ENCODE measurements at places on chromosomes 6 and 20. TPM values are rescaled to one million over a fixed set of nuclear protein-coding genes. Genes with fewer than 3 reads are reported as not detected.
A peak's percentile ranks its signal among the peaks of the same experiment; 100 is the strongest.

The SALL4 gene
- total RNA-seq: not detected

The BNIP5 gene
- total RNA-seq: 12.2 TPM

The OXT gene
- total RNA-seq: not detected

The MTFR2 gene
- total RNA-seq: not detected

The FNDC11 gene
- not detected for total RNA-seq

The NOL4L gene
- total RNA-seq: 105 TPM

- no peak for DNase-seq
Measured at GRCh38 chr6:4814212-4814611, 38.0 kb downstream of the CDYL start.

- peak; percentile 28 for DNase-seq
Measured at GRCh38 chr20:23187751-23188150, 101.6 kb upstream of the CD93 start.

GRCh38 chr6:131597446-131597845 lies 24.4 kb downstream of the ARG1 start:
- DNase-seq: no peak

- no peak for DNase-seq
Measured at GRCh38 chr6:24974182-24975171, 38.7 kb upstream of the RIPOR2 start.

- no peak for DNase-seq
Measured at GRCh38 chr20:17343656-17344452, 117.0 kb downstream of the PCSK2 start.

DNA sequence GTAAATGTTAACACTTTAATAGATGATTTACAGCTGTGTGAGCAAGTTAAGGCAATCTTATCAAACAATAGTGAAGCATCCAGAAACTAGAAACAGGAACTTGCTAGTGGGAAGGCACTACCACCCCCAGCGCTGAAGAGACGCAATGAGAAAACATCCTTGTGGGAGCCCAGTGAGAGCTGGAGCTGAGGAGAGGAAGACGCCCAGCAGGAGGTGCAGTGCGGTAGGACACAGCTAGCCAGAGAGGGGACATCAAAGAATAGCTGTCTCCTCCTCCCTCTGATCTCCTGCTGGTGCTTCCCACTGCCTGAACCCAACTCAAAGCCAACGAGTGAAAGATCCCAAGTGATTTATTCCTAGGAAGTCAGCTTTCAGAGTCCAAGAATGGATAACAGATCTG lies 140.3 kb downstream of the COL12A1 start:
- no peak for DNase-seq

GRCh38 chr6:131960371-131961133 lies 9.4 kb upstream of the CCN2 start:
- DNase-seq: no peak

GRCh38 chr6:54614499-54615195 lies 231.9 kb upstream of the FAM83B start:
- DNase-seq: no peak

GRCh38 chr6:142325111-142325510 lies 23.3 kb downstream of the ADGRG6 start:
- no peak for DNase-seq

- DNase-seq: no peak
Measured at GRCh38 chr20:37729909-37730308, 36.1 kb downstream of the CTNNBL1 start.

Measured in transverse colon (tissue), 4 donors.